ENCODE measurements at places on chromosomes 5 and 9. TPM values are rescaled to one million over a fixed set of nuclear protein-coding genes. Genes with fewer than 3 reads are reported as not detected.

DNA sequence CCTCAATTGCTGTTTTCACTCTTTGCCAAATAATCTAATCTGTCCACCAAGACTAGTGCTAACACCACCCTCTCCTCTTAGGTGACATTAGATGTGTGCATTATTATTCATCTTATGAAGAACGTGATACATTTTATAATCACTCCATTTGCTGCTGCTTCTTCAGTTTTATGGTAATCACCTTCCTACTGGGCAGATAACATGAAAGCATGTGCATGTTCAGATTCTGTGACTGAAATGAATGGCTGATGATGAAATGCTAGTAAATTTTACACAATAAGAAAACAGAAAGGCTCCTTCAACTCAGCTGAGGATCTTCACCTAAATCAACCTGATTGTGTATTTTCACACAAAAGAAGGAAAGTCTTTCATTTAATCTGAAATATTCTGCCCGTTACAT is 577.6 kb downstream of the CSNK1G3 start:
- no peak overlapping the region for H3K4me3 ChIP-seq
- no peaks in the 10 kb centered on the region for H3K27me3 ChIP-seq
- no peak for DNase-seq

DNA sequence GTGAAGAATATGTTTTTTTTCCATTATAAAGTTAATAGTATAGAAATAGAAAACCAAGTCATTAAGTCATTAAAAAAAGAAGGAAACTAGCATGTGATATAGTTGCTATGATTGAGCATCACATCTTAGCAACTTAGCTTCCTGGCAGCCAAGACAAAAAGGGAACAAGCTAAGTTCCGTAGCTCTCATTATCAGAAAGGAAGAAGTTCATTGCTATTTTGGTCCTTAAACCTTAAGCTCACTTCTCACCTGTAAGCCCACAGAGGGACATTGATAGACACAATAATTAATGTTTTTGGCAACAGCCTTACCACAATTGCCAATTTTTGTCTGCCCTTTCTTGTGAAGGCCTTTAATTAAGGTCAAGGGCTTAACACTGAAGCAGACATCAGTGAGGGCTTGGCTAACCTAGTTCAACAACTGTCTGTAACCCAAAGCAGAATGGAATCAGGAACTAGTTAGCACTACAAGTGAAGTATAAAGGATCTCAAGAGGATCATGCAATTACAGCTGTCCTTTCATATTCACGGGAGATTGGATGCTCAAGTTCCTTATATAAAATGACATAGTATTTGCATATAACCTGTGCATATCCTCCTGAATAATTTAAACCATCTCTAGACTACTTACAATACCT is 24.0 kb upstream of the KLF4 start:
- no peak for DNase-seq
- H3K36me3 ChIP-seq = no peaks in the 10 kb centered on the region
- H3K27ac ChIP-seq = no peak overlapping the region

DNA sequence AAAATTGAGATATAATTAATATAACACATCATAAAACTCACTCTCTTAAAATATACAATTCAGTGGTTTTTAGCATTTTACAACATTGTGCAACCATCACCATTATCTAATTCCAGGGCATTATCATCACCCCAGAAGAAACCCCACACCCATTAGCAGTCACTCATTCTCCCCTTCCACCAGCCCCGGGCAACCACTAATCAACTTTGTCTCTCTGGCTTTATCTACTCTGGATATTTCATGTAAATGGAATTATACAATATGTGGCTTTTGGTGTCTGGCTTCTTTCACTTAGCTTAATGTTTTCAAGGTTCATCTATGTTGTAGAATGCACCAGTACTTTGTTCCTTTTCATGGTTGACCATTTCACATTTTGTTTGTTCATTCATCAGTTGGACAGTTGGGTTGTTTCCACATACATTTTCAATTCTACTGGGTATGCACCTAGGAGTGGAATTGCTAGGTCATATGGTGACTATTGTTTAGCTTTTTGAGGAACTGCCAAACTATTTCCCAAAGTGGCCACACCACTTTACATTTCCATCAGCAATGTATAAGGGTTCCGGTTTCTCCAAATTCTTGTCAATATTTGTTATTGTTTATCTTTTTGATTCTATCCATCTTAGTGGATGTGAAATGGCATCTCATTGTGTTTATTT is 62.4 kb downstream of the MARCHF3 start:
- H3K27ac ChIP-seq = no peak overlapping the region
- H3K27me3 ChIP-seq = no peaks in the 10 kb centered on the region
- no peak for DNase-seq
- H3K4me1 ChIP-seq = peaks cover 30% of the 10 kb centered on the region
- H3K36me3 ChIP-seq = no peaks in the 10 kb centered on the region

GRCh38 chr9:129334105-129334935 is 156.3 kb upstream of the IER5L start:
- peak; percentile 95 for DNase-seq
- H3K27me3 ChIP-seq = no peaks in the 10 kb centered on the region
- H3K4me1 ChIP-seq = peaks cover 61% of the 10 kb centered on the region
- H3K36me3 ChIP-seq = no peaks in the 10 kb centered on the region

GRCh38 chr9:112872019-112872418 is 18.7 kb downstream of the SLC46A2 start:
- H3K4me3 ChIP-seq = no peak overlapping the region
- peaks cover 36% of the 10 kb centered on the region for H3K36me3 ChIP-seq
- no peaks in the 10 kb centered on the region for H3K27me3 ChIP-seq
- DNase-seq = no peak
- no peak overlapping the region for H3K27ac ChIP-seq
- peaks cover 5% of the 10 kb centered on the region for H3K4me1 ChIP-seq

DNA sequence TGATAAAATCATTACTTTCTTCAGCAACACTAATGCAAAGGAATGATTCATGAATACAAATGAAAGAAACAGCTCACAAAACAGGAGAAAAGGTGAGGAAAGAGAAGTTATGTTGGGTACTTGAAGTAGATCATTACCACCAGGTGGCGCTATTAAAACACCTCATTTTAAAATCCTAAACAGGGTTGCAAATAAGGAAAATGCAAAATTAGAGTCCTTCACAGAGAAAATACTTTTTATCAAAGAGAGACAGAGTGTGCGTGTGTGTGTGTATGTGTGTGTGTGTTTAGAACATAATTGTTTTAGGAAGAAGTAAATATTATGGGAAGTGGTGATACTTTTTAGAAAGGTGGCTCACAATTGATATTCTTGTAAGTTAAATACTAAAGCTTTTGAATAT is 49.5 kb upstream of the CD180 start:
- H3K4me3 ChIP-seq = no peak overlapping the region
- peaks cover 37% of the 10 kb centered on the region for H3K4me1 ChIP-seq
- H3K27ac ChIP-seq = peak overlapping the region; percentile 10
- H3K27me3 ChIP-seq = no peaks in the 10 kb centered on the region
- no peaks in the 10 kb centered on the region for H3K36me3 ChIP-seq

GRCh38 chr5:2149195-2149539 is 266.4 kb upstream of the IRX4 start:
- no peak overlapping the region for H3K4me3 ChIP-seq
- DNase-seq = no peak
- H3K27me3 ChIP-seq = peaks cover 4% of the 10 kb centered on the region

GRCh38 chr5:168929656-168930055 is 350.5 kb upstream of the PANK3 start:
- no peak overlapping the region for H3K27ac ChIP-seq
- H3K4me3 ChIP-seq = no peak overlapping the region
- H3K4me1 ChIP-seq = no peaks in the 10 kb centered on the region
- H3K36me3 ChIP-seq = no peaks in the 10 kb centered on the region
- DNase-seq = no peak

- H3K4me3 ChIP-seq = peak overlapping the region; percentile 91
- no peak overlapping the region for H3K27ac ChIP-seq
- no peaks in the 10 kb centered on the region for H3K27me3 ChIP-seq
- H3K4me1 ChIP-seq = peaks cover 30% of the 10 kb centered on the region
- peaks cover 33% of the 10 kb centered on the region for H3K36me3 ChIP-seq
Measured at GRCh38 chr5:180832638-180833068, 28.4 kb downstream of the ZFP62 start.

DNA sequence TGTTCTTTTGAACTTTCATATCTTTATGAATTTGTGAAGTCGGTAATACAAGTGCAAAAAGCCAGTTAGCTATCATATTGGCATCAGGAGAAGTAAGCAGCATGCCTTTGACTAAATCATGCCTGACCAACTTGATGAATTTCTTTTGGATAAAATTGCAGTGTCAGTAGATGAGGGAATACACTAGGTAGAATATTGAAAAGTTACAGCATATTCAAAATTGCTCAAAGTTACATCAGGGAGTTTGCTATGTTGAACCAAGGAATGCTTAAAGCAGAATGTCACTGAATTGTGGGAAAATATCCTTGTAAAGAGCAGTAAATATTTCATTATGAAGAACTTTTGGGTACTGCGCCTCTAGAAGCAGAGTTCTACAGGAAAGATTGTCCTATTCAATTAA is 87.1 kb upstream of the TLX3 start:
- no peaks in the 10 kb centered on the region for H3K4me1 ChIP-seq
- DNase-seq = no peak
- no peaks in the 10 kb centered on the region for H3K36me3 ChIP-seq
- no peak overlapping the region for H3K4me3 ChIP-seq
- H3K27ac ChIP-seq = no peak overlapping the region

DNA sequence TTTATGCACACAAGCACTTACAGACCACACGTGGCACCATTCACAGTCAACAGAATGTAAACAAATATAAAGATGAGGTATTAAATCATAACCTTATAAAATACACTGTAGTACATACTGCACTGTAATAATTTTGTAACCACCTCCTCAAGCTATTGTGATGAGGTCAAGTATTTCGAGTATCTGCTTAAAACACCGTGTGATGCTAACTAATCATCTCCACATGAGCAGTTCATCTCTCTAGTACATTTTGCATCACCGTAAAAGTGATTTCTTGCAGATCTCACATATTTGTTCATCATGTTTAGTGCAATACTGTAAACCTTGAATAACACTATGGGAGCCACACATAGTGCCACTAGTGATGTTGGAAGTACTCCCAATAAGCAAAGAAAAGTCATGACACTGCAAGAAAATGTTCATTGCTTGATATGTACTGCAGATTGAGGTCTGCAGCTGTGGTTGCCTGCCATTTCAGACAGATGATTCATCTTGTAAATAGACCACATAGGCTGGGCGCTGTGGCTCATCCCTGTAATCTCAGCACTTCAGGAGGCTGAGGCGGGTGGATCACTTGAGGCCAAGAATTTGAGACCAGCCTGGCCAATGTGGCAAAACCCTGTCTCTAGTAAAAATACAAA is 44.3 kb downstream of the FOXB2 start:
- no peaks in the 10 kb centered on the region for H3K4me1 ChIP-seq
- H3K27me3 ChIP-seq = peaks cover 4% of the 10 kb centered on the region
- H3K27ac ChIP-seq = no peak overlapping the region
- DNase-seq = no peak

DNA sequence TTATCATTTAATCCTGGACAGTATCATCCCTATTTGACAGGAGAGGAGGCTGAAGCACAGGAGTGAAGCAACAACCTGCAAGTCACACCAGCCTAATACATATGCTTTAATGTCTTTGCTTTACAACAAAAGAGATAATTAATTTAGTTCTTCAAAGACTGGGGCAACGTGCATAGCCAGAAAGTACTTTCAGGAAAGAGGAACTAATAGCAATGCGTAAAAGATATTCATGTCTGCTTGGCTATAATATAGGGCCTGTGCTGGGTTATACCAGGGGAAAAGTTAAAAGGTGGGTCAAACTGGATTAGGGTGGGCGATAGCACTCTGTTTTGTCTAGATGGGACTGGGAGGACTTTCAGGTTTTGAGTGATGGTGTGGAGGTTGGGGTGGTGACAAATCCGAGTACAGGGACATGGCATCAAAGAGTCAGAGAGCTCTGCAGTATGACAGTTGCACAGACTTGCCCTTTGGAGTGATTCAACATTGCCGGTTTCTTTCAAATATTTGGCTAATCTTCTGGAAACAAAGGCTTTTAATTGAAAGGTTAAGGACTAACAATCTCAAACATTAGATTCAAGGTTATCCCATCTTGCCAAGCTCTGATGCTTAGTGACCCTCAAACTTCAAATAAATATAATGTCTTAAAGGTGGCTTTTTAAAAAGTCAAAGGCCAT is 11.9 kb downstream of the DAB2 start:
- no peak for DNase-seq
- no peak overlapping the region for H3K4me3 ChIP-seq
- no peaks in the 10 kb centered on the region for H3K27me3 ChIP-seq

Gene FAM240B
- not detected for total RNA-seq

Gene OTP
- total RNA-seq = not detected

Gene LCN6
- 2.9 TPM for total RNA-seq

Gene PRR16
- total RNA-seq = 0.95 TPM
